Activated CD4-positive, CD25-positive, alpha-beta regulatory T cell treated with anti-CD3 and anti-CD28 coated beads, Interleukin-2, amount 50 U/mL, for 72 hours (primary cell): ENCODE measurements at places on chromosomes 12 and 14.

DNA sequence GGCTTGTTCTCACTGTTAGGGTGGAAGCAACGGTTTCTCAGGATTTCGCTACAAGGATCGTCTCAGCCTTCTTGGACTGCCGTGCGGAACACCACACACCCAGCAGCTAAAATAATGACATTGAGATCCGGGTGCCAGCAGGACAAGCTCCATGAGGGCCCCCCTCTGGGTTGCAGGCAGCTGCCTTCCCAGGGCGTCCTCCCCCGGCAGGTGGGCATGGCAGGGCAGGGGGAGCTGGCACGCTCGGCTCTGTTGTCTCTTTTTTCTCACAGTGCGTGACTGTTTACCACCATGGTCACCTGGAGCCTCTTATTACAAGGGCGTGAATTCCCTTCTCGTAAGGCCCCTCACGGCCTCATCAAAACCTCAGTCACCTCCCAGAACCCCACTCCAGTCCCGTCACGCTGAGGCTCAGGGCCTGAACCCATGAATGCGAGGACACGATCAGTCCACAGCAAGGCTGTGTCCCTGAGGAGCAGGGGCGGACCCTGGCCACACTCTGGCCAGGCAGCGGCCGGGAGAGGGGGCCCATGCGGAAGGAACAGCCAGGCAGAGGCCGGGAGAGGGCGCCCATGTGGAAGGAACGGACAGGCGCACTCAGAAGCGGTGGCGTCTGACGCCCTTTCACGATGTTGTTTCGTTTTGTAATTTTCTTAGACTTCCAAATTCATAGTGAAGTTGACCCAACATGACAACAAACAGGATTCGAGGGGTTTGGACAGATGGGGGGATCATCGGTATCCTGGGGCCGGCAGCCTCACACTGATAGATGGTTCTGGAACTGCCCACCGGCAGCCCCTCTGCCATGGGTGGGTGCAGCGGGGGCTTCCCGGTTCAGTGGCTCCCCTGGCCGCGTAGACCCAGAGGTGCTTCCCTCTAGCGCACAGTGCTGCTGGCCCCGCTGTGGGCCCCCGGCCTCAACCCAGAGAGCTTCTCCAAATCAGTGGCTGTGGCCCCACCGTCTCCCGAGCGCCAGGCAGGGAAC is 10.0 kb downstream of the LRCOL1 start:
- DNase-seq = no peak

- DNase-seq = no peak
Observed at GRCh38 chr14:64191756-64192155, 102.4 kb downstream of the ESR2 start.

- no peak for DNase-seq
Observed at GRCh38 chr12:98456041-98456440, 59.3 kb upstream of the TMPO start.

DNA sequence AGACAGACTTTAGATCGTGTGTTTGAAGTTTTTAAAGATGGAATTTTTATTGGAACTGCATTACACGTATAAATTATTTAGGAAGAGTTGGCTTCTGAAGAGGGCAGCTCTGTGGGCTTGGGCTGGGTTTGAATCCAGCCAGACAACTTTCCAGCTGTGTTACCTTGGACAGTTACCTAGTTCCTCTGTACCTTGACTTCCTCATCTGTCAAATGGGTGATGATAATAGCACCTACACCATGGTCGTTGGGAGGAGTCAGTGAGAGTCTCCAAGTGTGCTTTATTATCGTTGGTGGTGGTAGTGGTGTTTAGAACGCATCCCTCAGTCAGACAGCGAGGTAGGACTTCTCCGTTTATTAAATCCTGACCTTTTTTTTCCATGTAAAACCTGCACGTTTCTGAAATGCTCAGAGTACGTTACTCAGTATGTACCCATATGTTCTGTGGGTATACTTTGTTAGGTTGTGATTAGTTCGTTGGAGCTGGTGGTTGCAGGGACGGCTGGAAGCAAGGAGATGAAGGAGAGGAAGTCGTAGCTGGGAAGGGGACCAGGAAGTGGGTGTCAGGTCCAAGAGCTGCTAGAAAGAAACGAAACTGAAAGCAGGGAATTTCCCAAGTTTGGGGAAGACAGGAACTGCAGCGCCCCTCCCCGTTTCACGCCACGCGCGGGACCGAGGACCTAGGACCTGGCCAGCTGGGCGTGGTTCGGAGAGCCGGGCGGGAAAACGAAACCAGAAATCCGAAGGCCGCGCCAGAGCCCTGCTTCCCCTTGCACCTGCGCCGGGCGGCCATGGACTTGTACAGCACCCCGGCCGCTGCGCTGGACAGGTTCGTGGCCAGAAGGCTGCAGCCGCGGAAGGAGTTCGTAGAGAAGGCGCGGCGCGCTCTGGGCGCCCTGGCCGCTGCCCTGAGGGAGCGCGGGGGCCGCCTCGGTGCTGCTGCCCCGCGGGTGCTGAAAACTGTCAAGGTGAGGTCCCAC is at the start of gene OAS3:
OAS3 (plus strand) TSS at position 734 of the 979 bp plus-strand sequence; CDS start at position 791, 57 bp downstream.
- DNase-seq = peak; percentile 71

DNA sequence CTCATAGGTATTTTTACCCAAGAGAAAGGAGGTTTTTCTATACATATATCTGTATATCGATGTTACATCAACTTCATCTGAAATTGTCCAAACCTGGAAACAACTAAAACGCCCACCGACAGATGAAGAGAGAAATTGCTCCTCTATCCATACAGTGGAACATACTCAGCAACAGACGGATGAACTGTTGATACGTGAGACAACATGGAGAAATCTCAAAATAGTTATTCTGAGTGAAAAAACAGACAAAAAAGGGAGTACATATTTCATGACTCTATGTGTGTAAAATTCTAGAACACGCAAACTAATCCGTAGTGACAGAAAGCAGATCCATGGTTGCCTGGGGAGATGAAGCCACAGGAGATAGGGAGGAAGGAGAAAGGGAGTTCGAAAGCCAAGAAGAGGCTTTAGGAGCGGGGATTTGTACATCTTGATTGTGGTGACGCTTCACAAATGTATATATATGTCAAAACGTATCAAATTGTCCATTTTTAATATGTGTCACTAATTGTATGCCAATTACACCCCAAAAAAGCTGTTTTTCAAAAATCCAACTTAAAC is 37.6 kb upstream of the C14orf180 start:
- no peak for DNase-seq

DNA sequence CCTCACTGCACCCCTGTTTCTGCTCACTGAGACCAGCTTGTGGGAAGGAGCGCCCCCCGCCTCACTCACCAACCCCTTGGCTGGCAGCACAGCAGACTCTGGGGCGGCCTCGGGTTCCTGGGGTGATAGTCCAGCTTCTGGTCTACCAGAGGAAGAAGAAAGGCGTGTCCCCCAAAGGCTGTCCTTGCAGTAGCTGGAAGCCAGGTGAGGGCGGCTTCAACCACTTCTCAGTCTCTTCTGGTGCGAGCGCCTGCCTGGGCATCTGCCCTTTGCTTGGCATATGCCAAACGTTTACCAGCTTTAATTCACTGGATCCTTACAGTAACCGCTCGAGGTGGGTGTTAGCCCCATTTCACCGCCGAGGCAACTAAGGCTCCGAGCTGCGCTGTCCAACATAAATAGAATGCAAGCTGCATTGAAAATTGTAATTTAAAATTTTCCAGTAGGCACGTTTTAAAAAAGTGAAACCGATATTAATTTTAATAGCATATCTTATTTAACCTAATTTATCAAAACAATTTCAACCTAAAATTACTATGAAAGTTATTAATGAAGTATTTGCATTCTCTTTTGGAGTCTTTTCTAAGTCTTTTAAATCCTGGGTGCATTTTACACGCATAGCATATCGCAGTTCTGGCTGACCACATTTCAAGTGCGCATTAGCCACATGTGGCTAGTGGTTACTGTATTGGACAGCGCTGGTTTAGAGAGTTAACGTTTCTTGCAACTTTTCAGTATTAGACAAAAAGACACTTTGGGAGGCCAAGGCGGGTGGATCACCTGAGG is 872 bp downstream of the FAM177A1 start:
- no peak for DNase-seq

DNA sequence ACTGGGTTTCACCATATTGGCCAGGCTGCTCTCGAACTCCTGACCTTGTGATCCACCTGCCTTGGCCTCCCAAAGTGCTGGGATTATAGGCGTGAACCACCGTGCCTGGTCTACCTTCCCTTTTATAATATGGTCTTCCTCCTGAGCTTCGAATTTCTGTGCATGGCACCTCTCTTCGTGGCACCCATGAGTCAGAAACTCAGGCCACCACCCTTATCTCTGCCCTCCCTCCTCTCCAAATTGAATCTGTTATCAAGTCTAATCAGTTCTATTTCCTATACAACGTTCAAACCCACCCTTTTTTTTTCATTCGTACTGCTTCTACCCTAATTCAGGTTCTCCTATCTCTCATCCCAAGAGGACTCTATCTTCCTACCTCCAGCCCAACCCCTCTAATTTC is 5.0 kb upstream of the TINF2 start:
- no peak for DNase-seq

GRCh38 chr12:10553148-10553547 is 47.5 kb downstream of the EIF2S3B start:
- no peak for DNase-seq
